Fibroblast of skin of abdomen (primary cell): ENCODE measurements at places on chromosomes 7 and 10.

DNA sequence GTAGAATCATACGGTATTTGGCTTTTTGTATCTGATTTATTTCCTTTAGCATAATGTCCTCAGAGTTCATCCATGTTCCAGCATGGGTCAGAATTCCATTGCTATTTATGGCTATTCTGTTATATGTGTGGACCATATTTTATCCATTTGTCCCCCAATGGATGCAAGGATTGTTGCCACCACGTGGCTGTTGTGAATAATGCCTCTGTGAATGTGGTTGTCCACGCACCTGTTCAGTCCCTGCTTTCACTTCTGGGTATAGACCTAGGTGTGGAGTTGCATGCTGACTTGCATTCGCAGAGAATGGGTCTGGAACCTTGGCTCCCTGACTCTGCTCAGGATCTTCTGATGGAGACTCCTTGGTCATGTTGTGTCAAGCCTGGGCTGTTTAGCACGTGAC, 199.9 kb downstream of the CAMK1D start:
- no peak for DNase-seq

DNA sequence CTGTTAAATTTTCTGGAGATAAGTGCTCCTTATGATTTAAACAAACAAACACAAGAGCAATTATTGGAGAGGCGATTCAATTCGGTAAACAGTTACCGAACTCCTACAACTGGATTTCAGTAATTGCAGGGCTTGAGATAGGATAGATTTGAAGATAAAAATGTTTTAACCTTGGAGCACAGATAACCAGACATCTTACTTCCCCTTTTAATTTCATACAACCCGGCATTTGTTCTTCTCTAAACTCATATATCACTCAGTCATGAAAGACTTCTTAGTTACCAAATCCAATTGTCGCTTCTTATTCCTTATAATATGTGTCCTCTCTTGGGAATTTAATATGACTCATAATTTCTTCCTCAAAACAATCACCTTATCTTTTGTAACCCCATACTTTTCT, 235.9 kb upstream of the CSTF2T start:
- no peak for DNase-seq

- DNase-seq: no peak
Observed at GRCh38 chr10:48608279-48608681, 3.4 kb upstream of the ARHGAP22 start.

DNA sequence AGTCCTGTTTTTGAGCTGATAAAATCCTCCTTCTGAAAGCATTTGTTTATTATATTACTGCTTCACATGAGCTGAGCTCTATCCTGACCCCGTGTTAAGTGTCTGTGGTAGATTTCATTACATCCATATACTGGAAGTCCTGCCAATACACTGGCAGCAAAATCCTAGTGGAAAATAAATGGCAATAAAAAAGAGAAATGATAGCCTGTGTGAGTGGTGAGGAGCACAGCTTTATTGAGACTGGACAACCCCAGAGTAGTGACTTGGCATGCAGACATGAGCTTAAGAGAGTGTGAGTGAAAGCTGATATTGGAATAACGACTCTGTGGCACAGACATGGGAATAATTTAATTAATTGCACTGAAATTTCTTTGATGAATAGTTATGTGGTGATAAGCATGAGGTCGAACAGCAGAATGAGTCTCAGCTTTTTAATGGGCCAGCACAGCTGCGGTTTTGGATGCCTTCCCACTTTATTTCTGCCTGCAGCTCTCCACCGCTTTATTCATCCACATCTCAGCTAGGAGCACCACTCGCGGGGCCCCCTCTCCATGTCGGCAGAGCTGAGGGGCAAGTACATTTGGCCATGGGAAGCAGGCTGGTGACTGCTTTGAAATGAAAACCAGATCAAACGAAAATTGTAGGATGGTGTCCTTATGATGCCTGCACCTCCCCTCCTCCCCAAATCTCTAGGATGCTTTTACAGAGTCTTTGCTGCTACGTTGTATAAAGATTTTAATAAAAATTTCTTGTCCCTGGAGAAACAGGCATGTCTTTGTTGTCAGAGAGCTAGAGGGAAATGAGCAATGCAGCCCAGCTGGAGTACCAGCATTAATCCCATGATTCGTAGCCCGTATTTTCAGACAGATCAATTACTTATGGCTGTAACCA, 494.3 kb downstream of the AUTS2 start:
- peak; percentile 95 for DNase-seq
